ENCODE measurements at places on chromosomes 6 and 20. TPM values are rescaled to one million over a fixed set of nuclear protein-coding genes. Genes with fewer than 3 reads are reported as not detected.

The ATP5F1E gene
- 16.1 TPM for total RNA-seq

The GINS1 gene
- 3.8 TPM for total RNA-seq

The OOEP gene
- total RNA-seq = not detected

The TRAPPC3L gene
- total RNA-seq = 0.31 TPM

The FAM8A1 gene
- total RNA-seq = 34.5 TPM

The NHSL1 gene
- total RNA-seq = 17.3 TPM

The OR2H2 gene
- total RNA-seq = not detected

The GMPR gene
- total RNA-seq = 50.2 TPM

The MTFR2 gene
- total RNA-seq = 1.9 TPM

The CNBD2 gene
- total RNA-seq = 1.9 TPM

The PRICKLE4 gene
- 4.4 TPM for total RNA-seq

The GABRR1 gene
- 0.41 TPM for total RNA-seq

The POM121L2 gene
- not detected for total RNA-seq

The HLA-DMB gene
- 6.6 TPM for total RNA-seq

The BEND6 gene
- 4.9 TPM for total RNA-seq

The CCN5 gene
- 0.62 TPM for total RNA-seq

The PGC gene
- not detected for total RNA-seq

The PLCB4 gene
- 16.4 TPM for total RNA-seq

The ABHD12 gene
- 24.9 TPM for total RNA-seq

The HLA-DQB1 gene
- total RNA-seq = not detected

The CCN2 gene
- 57.3 TPM for total RNA-seq

The MTO1 gene
- total RNA-seq = 20.5 TPM

The ALDH5A1 gene
- 15.9 TPM for total RNA-seq

The OTOR gene
- total RNA-seq = 0.21 TPM

The PACRG gene
- total RNA-seq = 11.5 TPM

The MROH8 gene
- total RNA-seq = 10.5 TPM

All from tongue (tissue), 3 donors.